T-helper 2 cell (primary cell): ENCODE measurements at places on chromosomes 6 and 20.
A peak's percentile ranks its signal among the peaks of the same experiment; 100 is the strongest.

DNA sequence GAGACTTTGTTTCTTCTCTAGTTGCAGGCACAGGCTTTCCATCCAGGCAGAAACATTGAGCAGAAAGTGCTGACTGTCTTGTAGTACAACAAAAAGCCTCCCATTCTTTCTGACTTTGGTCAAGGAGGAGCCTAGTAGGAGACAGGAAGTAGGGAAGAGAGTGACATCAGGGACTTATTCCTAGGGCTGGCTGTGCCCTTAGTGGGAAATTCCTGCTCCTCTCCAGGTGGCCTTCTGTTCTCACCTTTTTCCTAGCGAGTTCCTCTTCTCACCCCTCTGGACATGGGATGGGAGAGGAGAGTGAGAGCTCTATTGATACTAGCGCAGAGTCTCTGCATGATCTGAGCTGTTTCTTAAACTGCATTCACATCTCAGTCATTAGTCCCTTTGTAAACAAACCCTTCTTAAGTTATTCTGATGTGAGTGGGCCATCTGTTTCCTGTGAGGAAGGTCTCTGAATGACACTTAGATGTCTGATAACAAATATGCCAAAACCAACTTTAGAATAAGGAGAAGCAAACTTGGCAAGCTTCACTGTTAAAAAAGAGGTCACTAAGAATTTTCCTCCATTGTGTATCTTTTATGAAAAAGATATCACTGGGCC, 455.0 kb downstream of the GJA1 start:
- DNase-seq, result no peak

- DNase-seq, result no peak
Measured at GRCh38 chr6:149823013-149823412, 41.1 kb downstream of the LRP11 start.

GRCh38 chr6:54053881-54054391, 57.3 kb upstream of the MLIP start:
- no peak for DNase-seq

DNA sequence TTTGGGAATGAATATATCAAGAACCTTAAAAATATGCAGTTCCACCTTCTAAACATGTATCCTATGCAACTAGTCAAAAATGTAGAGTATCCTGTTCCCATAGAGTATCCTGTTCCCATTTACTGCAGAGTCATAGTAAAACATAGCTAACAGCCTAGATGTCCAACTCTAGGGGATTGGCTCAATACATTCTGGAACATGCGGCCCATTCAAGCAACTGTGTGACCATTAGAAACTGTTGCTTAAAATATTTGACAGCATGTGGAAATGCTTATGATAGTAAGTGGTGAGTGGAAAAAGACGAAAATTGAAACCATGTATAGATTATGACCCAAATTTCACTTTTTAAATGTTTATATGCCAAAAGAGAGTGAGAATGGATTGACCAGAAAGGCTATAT, 11.2 kb downstream of the FOXP4 start:
- no peak for DNase-seq

GRCh38 chr6:44276667-44277640, 6.7 kb downstream of the TMEM151B start:
- no peak for DNase-seq

DNA sequence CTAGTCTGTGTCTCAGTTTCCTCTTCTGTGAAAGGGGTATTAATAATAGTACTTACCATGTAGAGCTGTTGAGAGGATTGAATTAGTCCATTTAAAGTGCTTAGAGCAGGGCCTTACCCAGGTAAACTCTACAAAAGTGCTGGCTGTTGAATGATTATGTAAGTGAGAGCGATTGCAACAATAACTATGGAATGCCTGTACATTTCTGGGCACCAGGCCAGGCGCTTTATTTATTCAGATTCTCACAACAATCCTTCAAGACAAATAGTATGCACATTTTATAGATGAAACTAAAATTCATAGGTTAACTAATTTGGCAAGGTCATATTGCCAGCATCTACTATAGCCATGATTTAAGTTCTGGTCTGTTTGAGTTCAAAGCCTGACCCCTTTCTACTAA, 78.3 kb upstream of the MMS22L start:
- DNase-seq, result no peak

DNA sequence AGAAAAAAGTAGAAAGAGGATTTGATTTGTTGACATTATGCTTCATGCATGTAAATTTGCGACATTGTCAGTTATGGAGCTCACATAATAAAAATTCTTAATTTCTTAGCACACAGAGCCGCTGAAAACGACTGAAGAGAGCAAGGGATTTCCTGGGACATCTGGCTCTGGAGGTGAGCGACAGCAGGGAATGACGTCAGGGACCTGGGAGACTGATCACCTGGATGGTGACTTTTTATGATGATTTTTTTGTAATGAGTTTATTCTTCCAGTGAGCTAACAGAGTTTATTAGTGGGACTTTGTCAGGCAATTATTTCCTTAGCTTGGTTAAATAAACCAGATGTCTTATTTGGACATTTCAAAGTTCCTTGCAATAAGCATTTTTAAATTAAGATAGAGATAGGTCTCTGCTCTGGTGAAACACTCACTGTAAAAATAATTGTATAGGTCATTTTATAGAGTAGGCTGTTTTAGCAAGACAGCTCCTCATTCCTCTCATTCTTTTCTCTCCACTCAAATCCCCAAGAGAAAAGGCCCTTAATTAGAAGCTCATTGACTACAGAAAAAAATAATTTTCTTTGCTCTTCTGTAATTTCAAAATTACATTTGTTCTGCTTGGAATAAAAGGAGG, 19.4 kb downstream of the TMEM200A start:
- no peak for DNase-seq

GRCh38 chr6:158476389-158476788, 83.5 kb upstream of the TMEM181 start:
- DNase-seq, result no peak

DNA sequence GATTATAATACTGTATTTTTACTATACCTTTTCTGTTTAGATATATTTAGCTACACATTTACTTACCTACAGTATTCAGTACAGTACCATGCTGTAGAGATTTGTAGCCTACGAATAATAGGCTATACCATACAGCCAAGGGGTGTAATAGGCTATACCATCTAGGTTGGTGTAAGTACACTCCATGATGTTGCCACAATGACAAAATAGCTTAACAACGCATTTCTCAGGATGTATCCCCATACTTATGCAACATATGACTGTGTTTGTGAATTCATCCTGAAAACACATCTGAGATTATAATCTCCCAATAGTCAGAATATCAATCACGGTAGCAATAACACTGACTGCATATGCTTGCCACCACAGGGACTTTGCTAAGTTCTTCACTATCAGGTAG, 20.7 kb downstream of the B4GALT5 start:
- DNase-seq, result no peak

GRCh38 chr6:25278914-25279747, at the start of gene CARMIL1:
Gene CARMIL1 (plus strand): TSS chr6:25279374. CDS start chr6:25279796, 422 bp downstream.
- peak; percentile 35 for DNase-seq

DNA sequence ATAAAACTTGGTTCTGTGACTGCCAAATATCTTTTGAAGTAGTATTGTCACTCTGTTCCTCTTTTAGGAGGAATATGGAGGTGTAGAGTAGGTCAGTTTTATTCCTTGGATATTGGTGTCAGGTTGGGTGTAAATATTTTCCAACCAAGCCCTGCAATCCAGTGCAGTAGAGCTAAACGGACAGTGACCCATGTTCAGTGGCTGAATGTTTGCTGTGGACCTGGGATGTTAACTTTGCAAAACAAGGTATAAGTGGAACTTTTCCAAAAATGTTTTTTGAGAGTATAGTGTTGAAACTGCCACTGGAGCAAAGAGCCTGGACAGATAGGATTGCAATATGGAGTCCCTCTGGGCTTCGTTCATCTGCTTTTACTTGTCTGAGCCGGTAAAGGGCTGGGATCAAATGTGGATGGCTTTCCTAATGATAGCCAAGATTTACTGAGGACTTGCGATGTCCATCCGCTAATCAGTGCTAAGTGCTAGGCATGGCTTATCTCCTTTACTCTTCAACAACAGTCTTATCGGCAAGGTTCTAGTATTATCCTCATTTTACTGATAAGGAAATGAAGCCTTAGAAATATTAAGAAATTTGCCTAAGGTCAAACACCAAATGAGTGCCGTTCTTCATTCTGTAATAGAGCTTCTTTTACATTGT, 69.0 kb upstream of the BACH2 start:
- DNase-seq, result no peak

- no peak for DNase-seq
Measured at GRCh38 chr6:132085731-132086130, 134.6 kb upstream of the CCN2 start.

DNA sequence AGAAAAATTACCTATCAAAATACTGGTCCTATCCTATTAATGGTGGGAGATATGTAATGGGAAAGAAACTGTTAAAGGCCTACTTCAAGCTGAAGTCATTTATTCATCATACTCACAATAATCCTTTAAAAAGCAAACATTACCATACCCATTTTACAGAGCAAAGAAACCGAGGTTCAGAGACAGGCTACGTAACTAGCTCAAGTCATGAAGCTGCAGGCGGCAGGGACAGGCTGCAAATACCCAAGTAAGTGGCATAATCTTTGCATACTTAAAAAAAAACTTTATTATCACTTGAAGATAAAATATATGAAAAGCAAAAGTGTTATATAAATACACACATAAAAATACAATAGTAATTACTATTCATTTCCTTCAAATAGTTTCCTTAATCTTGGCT, 2.6 kb downstream of the RALGAPA2 start:
- DNase-seq, result no peak
